ENCODE measurements at places on chromosomes 7 and 10.

DNA sequence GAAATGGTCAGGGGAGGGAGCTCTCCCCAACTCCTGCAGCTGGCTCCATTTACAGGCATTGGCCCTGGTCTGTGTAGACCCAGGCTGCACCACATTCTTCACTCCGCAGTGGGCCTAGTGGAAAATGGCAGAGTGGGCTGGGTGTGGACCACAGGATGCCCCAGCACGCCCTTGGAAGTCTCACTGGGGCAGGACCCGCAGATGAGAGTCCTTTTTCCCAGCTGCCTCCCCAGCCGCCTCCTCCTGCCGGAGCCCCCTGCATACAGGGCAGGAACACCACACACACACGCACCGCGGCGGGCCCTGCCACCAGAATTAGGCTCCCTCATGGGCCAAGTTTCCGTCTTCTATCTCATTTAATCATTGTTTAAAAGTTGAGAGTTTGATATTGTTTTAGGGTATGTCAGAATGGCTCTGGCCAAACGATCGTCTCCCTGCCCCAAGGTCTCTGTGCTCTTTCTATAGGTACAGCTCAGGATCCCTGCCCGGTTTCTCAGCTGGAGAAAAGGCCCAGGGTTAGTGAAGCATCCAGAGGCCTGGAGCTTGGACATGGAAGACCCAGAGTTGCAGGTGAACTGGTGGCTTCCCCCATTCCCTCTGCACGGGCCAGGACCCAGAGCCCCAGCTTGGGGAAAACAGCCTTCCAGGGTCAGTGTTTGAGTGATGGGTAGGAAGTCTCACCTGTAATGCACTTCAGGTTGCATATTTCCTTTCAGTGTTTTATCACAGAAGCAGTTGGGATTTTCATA lies 42.0 kb downstream of the ZNF467 start:
- no peak for DNase-seq

DNA sequence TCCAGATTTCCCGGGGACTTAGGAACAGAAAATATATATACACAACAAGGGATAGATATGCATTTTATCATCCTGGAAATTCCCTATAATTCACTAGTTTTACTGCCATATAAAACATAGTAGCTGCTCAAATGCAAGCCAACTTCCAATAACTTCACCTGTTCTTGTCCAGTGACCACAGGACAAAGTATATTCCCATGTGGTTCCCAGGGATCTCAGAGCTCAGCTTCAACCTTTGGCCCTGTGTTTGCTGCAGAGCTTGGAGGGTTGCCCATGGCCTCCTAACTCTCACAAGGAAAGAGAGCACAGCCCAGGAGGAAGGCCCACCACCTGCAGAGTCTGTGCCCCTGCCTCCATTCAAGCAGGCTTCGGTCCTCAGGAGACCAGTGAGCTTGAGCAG lies 4.5 kb upstream of the DRGX start:
- DNase-seq, result no peak

- no peak for DNase-seq
Observed at GRCh38 chr7:24907311-24907886, 72.6 kb downstream of the OSBPL3 start.

DNA sequence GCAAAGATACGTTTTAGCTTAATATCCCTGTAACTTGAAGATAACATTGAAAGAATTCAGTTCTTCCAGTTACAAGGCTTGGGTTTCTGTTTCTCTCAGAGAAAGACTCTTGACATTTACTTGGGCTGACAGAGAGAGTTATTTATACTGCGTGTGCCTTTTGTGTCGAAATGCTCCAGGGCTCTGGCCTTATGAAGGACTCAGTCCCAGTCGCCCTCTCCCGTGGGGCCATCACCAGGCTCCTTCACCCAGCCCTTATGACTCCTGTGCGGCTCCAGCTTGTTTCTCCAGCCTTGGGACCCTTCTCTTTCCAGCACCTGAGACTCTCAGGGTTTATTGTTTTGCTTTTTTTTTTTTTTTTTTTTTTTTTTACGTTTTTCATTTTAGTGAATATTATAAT lies 242.3 kb upstream of the DKK1 start:
- DNase-seq, result no peak

GRCh38 chr7:22645418-22646181 lies 81.4 kb upstream of the IL6 start:
- DNase-seq, result no peak

GRCh38 chr10:103720328-103720963 lies 134.9 kb downstream of the SH3PXD2A start:
- no peak for DNase-seq

- DNase-seq, result peak; percentile 85
Observed at GRCh38 chr7:95549818-95550529, 46.3 kb downstream of the PDK4 start.

- DNase-seq, result no peak
Observed at GRCh38 chr10:113071446-113071845, 121.4 kb downstream of the TCF7L2 start.

GRCh38 chr10:46226900-46227558 lies 59.8 kb upstream of the ANTXRL start:
- DNase-seq, result no peak

GRCh38 chr10:74322141-74322540 lies 171.1 kb downstream of the ADK start:
- no peak for DNase-seq

GRCh38 chr10:93977442-93977841 lies 16.3 kb upstream of the PLCE1 start:
- no peak for DNase-seq

DNA sequence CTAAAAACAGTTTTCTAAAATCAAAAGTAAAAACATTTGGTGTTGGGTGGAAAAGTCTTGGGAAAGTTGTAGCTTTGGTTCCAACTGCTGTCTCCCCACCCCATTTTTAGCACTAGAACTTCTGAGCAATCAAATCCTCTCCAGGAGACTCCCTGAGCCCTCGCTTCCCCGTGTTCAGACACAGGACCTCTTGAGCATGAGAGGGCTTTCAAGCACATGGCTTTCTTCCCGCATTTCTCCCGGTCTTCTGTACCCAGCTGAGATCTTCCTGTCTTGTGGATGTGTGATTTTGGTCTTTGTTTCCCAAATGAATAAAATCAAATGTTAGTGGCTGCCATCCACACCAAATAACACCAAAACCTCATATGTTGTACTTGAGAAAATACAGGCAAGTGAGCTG lies 5.0 kb downstream of the CXCL12 start:
- no peak for DNase-seq

GRCh38 chr7:130893441-130893894 lies 159.5 kb upstream of the KLF14 start:
- no peak for DNase-seq

DNA sequence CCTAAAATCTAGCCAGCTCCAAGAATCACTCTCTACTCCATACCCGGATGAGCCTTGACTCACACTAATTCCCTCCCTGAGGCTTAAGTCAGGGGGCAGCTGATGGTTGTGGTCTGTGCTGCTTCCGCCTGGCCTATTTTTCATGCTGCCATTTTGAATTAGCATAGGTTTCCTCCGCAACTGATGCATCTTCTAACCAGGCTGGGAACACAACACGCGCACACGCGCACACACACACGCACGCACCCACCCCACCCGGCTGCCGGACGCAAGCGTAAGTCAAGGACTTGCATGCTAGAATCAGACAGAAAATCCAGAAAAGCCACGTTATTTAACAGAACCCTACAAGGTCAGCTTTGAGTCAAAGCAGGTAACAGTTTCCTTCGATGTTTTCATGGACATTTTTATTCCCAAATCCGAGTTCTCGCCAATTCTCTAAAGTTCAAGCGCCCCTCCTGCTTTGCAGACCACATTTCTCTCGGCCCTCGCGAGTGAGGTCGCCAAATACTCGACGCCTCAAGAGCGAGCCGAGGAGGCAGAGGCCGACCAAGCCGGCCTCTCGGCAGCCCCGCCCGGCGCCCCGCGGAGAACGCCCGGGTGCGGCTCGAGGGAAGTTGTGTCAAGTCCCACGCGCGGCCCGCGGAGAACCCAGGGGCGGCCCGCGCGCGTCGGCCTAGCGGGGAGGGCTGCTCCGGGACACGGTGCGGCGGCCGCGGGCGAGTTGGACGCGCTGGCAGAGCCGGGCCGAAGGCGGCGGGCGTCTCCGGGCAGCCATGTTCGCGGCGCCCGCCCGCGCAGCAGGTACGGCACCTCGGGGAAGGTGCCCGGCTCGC lies 961 bp downstream of the SCRN1 start:
- DNase-seq, result peak; percentile 60

DNA sequence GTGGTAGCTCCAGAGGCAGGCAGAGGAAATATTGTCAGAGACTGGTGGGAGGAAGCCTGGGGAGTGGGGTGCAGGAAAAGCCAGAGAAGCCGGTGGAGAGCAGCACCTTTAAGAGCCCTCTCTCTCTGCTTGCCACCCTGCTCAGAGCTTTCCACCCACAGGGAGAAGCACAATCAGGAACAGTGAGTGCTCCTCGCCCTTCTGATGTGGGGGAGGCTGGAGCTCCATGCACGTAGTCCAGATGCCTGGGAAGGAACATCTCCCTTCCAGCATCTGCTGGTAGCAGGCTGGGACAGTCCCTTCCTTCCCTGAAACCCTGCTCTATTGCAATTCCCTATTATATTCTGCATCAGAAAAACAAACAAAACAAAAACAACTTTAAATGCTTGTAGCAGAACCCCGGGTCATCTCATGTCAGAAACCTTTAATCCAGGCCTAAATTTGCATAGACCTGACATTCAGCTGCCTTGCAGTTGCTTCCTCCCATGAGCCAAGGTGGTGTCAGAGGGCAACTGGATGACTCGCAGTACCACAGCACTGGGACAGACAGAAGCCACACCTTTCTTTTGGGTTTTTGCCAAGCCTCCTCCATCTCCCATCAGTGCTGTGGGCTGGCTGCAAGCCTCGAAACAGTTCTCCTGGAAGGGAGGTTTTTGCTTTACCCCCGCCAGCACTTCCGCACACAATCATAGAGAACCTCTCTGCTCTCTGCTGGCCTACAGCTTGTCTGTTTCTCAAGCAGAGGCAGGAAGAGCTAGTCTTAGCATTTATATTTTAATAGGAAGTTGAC lies 13.1 kb downstream of the AVPI1 start:
- peak; percentile 75 for DNase-seq

GRCh38 chr10:35937546-35937945 lies 295.4 kb upstream of the FZD8 start:
- DNase-seq, result no peak

DNA sequence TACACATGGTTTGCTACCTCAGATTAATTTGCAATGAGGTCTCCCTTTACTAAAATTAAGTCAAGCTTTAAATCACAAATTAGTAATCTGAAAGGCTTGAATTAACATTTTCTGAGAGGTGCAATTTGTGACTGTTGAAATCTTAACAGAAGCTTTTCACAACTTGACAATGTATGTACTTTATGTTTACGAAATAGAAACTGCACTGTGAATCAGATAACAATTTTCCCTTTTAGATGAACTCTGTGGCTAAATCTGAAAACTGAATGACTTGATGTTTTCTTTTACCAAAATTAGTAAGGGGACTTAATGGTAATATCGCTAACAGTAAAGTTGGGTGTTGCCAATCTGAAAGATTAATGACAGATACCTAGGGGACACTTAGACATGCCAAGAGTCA lies 197.6 kb downstream of the RAPGEF5 start:
- no peak for DNase-seq

GRCh38 chr10:70461397-70462348 lies 16.9 kb upstream of the PALD1 start:
- peak; percentile 57 for DNase-seq

DNA sequence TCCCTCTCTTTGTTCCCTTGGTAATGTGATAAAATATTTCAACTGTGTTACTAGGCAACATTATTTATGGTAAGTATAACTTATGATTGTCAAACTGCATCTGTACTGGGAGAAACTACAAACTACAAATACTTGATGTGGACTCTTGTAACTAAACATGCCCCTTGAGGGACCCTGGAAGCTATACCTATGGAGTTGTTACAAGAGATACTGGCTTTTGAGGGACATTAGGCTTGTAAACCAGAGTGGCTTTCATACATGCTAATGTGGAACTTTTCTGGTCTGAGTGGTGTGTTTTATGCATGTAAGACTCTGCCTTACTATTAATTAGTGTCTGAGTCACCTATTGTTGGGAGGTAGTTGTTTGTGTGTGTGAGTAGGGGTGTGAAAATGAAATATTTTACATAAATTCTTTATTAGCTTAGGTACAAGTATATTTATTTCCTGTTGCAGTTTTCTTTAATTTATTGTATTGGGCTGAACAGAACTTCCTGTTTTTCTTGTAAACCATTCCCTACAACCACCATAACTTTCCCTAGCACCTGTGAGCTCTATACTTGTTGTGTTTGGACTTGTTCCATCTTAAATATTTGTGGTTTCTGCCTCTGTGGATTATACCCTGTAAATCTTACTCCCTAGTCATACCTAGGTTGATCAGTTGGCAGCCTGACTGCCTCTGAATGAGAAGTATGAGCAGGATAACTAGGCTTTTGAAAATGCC lies 49.8 kb downstream of the STK31 start:
- DNase-seq, result no peak

DNA sequence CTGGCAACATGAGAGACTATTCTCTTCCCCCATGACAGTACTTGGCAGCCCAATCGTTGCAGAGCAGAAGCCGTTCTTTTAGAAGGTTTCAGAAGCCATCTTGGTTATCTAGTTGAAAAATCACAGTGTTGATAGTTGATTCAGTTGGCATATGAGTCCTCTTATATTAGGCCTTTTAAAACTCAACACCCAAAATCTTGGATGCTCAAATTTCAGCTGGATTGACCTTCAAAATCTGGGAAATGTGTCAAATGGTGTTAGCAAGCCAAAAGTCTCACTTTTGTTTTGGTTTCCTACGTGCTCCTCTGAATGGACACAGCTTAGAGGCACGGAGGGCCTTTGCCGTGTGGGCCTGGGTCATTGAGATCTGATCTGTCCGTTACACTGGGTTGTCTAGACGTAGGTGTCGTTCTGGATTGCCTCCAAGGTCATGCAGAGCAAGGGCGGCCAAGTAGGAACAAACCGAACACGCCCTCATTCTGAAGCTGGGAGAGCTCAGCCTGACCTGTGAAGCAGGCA lies 59.3 kb upstream of the BMPER start:
- DNase-seq, result no peak

DNA sequence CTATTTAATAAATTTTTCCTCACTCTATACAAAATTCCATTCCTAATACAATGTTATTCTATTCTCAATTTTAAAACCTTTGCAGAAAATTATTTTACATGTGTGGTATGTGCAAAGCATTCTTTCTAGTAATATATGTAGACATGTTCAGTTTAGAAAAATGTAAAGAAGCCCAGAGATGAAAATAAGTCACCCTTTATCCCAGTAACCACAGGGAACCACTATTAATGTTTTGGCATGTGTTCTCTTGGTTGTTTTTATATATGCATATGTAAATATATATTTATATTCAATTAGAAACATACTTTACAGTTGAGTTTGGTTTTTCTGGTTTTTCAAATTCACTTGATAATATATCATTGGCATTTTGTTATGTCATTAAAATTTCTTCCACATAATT lies 14.8 kb upstream of the GLCCI1 start:
- DNase-seq, result no peak

All from putamen (tissue), 1 donor.